ENCODE measurements at places on chromosomes 1 and 21. TPM values are rescaled to one million over a fixed set of nuclear protein-coding genes. Genes with fewer than 3 reads are reported as not detected.

DNA sequence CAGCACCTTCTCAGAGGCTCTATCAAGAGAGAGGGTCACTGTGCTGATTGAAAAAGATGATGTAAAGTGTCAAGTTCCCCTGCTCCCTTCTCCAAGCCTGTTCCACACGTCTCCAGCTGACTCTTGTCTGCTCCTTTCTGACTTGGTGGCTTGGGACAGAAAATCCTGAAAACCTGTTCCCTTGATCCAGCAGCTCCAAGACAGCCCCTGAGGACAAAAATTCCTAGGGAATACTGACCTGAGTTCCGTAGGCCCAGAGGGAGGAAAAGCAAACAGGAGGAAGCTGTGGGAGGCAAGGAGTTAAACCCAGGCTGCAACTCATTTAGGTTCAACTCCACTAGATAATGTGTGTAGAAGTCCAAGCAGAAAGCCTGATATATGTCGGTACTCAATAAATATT is 42.1 kb upstream of the ATP2B4 start:
- DNase-seq = no peak

Gene NPR1
- total RNA-seq = 10.6 TPM

GRCh38 chr1:196372896-196373536 is 235.2 kb downstream of the KCNT2 start:
- DNase-seq = peak; percentile 4

- DNase-seq = no peak
These were observed 180.6 kb downstream of the PLA2G4A start for GRCh38 chr1:187009320-187009719.

Data from skin of body (tissue), 3 donors.